ENCODE measurements at places on chromosomes 7 and 10.

DNA sequence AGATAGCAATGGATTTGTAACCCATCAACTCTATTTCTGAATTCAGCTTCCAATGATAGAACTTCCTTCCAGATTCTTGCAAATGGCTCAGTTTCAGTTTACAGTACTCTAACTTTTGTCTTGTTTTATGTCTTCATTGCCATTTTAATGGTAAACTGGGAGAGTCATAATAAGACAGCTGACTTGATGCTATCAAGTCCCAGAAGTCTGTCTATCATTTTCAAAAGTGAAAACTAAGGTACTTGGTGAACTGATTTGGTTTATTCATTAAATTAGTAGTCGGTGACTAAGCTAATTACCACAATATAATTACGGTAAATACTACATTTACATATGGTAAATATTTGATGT, 25.0 kb downstream of the RTKN2 start:
- DNase-seq, result no peak

DNA sequence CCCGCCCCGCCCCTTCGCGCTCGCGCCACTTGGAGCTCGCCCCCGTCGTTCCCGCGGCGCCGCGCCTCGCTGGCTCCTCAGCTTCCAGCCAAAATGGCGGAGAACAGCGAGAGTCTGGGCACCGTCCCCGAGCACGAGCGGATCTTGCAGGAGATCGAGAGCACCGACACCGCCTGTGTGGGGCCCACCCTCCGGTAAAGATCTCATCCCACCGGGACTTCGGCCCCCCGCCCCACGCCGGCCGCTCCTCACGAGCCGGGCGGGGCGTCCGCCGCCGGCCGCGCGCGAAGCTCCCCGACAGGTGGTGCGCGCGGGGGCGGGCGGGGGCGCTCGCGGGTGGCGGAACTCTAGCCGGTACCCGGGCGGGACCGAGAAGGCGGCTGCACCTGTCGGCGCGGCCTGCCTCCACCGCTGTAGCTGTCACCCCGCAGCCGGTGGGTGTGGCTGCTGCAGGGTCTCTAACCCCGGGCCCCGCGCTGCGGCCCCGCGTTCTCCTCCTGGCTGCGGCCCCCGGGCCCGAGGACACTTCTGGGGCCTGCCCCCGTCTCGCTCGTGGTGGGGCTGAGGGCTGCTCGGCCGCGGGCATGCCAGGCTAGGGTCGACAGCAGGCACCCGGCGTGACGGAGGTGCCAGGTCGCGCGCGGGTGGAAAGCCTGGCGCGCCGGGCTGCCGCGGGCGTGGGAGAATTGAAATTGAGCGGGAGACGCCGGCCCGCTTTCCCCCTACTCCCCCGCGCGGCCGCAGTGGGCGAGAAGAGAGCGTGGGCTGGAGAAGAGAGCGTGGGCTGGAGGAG, at the start of gene EXOC6:
Gene EXOC6, plus strand, starts transcription at position 80 of the 793 bp plus-strand sequence. Its CDS starts 14 bp downstream, at position 94.
- DNase-seq, result peak; percentile 89

GRCh38 chr7:39406467-39406866, 159.7 kb upstream of the YAE1 start:
- no peak for DNase-seq

- DNase-seq, result no peak
Observed at GRCh38 chr7:2037301-2037807, 195.4 kb downstream of the MAD1L1 start.

DNA sequence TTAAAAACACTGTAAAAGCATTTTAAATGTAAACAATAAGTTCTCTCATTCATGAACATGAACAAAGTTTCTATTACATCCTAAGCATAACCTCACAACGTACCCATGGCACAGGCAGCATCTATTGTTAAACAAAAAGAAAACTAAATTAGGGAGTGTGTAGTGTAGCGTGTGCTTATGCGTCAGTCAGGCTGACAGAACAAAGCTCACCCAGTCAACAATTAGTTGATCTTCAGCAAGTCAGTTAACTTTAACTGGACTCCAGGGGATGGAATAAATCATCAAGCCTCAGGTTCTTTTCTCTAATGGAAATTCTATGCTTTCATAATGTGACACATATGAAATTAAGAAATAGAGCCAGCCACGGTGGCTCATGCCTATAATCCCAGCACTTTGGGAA, 91.6 kb upstream of the ODAD2 start:
- DNase-seq, result no peak

- no peak for DNase-seq
Observed at GRCh38 chr10:129450391-129450790, 16.6 kb upstream of the MGMT start.

DNA sequence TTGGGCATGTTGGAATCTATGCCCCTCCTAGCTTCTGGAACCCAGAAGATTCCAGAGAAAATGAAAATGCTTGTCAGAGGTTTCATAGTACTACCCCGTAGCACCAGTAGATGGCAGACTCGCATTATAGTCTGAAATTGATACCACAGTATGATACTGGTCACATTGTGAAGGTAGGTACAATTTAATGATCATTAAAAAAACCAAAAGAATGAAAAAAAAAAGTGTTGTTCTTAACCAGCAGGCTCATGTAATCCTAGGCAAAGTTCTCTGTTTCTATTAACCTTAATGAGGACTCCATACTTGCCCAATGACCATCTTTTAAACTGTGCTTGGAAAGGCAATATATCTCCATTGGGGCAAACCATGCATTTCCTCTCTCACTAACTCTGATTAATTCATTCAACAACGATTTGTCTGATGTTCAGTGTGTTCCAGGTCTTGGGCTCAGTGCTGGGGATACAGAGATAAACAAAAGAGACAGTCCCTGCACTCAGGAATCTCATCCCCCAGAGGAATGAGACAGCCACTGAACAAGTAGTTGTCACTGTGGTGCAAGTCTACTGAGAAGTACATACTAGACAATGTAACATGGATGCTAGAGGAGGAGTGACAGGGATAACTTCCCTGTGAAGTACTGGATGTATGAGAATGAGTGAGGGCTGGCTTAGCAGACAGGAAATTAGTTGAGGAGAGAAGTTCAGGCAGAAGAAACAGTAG, 223.5 kb upstream of the PHYHIPL start:
- peak; percentile 24 for DNase-seq

- no peak for DNase-seq
Observed at GRCh38 chr7:88350118-88350517, 43.4 kb upstream of the STEAP4 start.

GRCh38 chr7:151566897-151567320, 47.2 kb upstream of the RHEB start:
- no peak for DNase-seq

DNA sequence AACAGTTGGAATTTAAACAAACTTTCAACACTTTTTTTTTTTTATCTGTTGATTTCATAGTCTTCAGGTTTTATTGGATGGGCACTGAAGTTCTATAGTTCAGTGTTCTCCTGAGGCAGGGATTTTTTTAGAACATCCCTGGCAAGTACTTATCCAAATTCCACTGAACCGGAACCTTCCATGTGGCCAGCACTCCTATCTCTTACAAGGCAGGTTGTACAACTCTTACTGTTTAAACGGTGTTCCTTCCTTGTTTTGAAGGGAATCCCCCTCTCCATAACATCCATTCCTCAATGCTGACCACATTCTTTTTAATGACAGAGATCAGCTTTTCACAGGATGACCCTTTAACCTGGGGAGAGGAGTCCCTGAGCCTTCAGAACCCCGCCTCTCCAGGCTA, 238.9 kb upstream of the CTBP2 start:
- DNase-seq, result no peak

GRCh38 chr7:141874787-141875186, 33.5 kb upstream of the PRSS37 start:
- no peak for DNase-seq

GRCh38 chr7:66055321-66055956, 20.2 kb upstream of the ASL start:
- no peak for DNase-seq

DNA sequence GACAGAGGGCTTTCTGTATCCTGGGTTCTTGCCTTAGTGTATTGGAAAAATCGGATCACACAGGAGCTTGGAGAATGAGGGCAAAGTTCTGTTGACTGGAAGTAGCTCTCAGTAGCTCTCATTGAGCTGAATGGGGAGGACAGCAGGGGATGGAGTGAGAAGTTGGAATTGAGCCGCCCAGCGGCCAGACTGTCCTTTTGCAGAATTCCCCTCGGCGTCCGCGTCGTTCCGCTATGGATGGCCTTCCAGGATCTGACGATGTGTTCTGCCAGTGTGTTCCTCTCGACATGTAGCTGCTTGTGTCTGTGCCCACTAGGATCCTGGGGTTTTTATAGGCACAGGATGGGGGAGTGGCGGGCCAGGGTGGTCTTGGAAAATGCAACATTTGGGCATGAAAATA, 351.8 kb upstream of the SEMA3A start:
- DNase-seq, result no peak

GRCh38 chr7:4461531-4461930, 220.6 kb upstream of the FOXK1 start:
- DNase-seq, result no peak

- DNase-seq, result no peak
Observed at GRCh38 chr10:133460208-133460769, 6.5 kb downstream of the SCART1 start.

GRCh38 chr7:95478272-95479037, 7.3 kb upstream of the ASB4 start:
- DNase-seq, result no peak

All from activated CD4-positive, alpha-beta T cell treated with anti-CD3 and anti-CD28 coated beads for 48 hours (primary cell).